ENCODE measurements at places on chromosomes 1 and 21. TPM values are rescaled to one million over a fixed set of nuclear protein-coding genes. Genes with fewer than 3 reads are reported as not detected.
A peak's percentile ranks its signal among the peaks of the same experiment; 100 is the strongest.

GRCh38 chr1:244341455-244342450 lies 110.0 kb downstream of the ADSS2 start:
- DNase-seq: peak; percentile 70

DNA sequence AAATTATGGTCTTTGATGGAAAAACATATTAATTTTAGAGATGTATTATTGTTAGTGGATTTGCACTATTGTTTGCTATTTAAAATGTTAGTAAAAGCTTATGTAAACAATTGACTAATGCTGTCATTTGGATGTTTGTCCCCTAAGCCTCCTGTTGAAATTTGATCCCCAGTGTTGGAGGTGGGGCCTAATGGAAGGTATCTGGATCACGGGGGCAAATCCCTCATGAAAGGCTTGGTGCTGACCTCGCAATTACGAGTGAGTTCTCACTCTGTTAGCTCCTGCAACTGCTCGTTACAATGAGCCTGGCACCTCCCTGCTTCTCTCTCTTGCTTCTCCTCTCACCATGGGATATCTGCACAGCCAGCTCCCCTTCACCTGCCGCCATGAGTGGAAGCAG lies 14.3 kb downstream of the TMEM35B start:
- DNase-seq: peak; percentile 60

DNA sequence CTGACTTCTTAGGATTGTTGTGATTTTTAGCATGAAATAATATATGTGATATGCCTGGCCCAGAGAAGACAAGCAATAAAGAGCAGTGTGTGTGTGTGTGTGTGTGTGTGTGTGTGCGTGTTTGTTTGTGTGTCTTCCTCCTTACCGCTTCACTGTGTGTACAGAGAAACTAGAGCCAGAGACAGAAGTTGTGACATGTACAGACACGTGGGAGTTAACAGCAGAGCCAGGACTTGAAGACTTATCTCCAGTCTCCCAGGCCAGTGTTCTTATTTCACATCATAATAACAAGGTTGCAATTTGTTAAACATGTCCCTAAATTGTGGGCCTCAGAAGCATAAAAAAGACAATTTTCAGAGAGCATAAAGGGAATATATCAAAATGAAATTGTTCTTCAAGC lies 192.0 kb upstream of the JUN start:
- DNase-seq: no peak

DNA sequence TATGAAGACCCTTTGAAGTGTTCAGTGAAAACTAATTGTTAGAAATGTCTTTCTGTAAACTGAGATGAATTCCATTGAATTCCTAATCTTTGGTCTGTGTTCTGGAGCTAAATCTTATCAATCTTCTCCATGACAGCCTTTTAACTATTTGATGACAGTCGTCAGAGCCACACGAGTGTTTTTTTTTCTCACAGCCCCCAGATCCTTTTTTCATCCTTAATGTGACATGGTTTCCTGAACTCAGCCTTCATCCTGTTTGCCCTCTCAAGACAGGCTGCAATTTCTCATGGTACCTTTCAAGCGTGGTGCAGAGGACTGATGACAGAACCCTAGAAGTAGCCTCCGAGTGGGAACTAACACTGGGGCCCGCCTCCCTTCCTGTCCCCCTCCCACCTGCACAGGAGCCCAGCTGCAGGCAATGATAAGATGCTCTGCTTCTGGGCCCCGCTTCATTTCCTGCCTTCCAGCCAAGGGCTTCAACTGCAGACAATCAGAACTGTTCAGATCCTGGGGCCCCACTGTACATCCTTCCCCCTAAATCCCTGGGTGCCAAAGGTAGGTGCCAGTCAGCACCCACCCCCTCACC lies 114.6 kb upstream of the VAV3 start:
- peak; percentile 4 for DNase-seq

- no peak for DNase-seq
Observed at GRCh38 chr1:21496886-21497285, 12.3 kb upstream of the ALPL start.

DNA sequence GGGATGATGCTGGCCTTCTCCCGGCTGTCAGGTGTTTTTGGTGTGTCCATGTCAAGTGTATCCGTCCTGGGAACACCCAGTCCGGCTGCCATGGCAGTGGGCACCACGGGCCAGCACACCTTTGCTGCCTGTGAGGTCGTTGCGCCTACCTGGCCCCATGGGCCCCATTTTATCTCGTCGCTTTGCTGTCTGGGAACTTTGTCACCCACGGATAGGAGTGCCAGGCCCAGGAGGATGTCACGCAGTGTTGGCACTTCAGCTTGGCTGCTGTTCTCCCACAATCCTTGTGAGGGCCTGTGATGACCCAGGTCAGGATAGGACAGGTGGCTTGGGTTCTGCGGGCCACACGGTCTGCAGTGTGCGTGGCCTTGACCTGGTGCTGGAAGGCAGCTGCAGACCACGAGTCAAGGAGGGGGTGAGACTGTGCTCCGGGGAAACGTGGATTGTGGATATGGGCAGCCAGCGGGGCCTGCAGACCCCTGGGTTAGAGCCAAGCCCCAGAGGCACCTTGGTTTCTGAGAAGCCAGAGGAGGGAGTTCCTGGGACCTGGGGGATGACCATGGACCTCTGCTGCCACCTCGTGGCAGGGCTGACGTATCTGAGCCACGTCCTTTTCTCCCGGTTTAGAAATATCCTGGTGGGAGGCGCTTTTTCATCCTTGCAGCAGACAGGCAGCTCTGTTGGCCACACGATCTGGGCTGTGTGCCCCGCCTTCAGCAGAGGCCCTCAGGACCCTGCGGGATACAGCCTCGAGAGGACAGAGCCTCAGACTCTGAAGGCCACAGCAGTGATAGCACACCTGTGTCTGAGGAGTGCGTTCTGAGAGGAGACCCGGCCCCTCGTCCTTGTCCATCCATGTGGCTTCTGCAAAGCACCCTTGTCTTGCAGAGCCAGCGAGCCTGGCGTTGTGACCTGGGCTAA lies 161.1 kb upstream of the COL6A1 start:
- DNase-seq: peak; percentile 96

DNA sequence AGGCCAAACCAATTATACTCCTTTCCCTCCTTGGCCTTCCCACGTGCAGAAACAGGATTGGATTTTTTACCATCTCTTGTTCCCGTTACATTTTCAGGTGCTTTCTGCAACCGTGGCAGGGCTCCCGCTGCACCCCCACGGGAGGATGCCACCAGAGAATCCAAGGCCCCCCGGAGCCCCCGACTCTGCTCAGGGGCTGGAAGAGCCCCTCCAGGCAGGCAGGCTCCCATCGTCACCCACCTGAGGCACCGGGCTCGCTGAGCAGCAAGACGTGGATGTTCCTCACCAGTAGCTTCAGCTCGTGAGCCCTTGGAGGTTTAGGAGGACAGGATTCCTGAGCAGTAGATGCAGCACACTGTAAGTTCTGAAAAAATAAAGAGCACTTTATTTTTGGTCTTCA lies 35.2 kb upstream of the PRDM15 start:
- no peak for DNase-seq

- DNase-seq: peak; percentile 33
Observed at GRCh38 chr1:238951809-238952208, 434.6 kb upstream of the CHRM3 start.

- DNase-seq: no peak
Observed at GRCh38 chr1:116984406-116985160, 17.0 kb upstream of the CD101 start.

DNA sequence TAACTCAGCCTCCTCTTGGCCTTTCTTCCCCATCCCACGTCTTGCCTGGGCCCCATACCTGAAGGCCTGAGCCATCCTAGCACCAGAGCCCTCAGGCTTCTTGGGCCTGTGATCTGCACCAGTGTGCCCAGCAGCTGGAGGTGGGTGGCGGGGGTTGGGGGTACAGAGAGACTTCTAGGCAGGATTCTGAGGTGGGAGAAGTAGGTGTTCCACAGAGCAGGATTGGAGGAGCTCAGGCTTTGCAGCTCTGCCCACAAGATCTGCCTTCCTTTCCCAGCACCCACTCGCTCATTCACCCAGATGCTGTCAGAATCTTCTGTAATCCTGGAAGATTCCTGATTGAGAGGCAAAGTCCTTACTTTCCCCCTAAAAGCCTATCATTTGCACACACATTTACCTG lies 10.0 kb upstream of the GJB5 start:
- DNase-seq: no peak

DNA sequence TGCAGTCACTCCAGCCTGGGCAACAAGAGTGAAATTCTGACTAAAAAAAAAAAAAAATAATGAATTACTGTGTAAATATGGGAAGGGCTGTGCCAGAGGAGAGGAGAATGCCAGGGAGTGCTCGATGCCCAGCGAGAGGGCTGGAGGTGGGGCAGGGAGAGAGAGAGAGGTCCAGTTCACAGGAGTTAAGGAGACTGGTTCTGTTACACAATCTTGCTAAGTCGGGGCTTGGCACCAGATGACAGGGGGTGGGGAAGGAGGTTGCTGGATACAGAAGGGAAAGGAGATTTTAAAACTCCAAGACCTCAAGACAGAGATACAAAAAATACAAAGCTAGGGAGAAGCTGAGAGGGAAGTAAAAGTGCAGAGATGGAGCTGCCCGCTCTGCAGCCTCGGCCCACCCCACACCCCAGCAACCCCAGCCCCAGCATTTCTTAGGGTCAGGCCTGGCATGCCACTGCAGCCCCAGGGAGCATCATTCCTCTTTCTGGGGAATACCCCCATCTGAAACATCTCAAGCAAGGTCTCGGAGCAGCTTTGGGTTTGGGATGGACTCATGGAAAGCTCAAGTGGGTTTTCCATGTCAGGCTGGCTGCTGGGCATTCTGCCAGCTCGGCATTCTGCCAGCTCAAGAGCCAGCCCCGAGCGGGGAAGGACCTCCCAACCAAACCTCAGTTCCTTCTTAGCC lies 991 bp downstream of the SELENBP1 start:
- no peak for DNase-seq

PTGS2 gene
- total RNA-seq: 1.7 TPM

- no peak for DNase-seq
Observed at GRCh38 chr1:207298186-207298585, 23.3 kb upstream of the CD55 start.

- no peak for DNase-seq
Observed at GRCh38 chr1:180522213-180522515, 19.8 kb upstream of the ACBD6 start.

KDM1A gene
- total RNA-seq: 468 TPM

PTCH2 gene
- total RNA-seq: 0.18 TPM

DNA sequence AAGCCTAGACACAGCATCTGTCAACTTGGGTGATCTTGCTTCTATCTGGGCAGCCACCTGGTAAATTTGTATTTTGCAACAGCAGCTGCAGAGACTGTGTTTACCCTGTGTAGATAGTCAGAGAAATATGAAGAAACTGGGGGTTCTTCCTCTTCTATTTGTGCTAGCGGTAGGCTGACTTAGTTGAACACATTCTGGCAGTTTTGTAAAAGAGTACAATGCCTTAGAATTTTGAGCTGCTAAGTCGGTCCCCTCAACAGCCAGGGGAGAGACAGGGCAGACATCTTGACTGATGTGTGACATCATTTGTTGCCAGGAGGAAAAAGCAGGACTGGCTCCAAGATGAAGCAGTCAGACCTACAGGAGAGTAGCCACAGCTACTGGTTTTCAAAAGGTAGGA lies 53.7 kb downstream of the KCNJ6 start:
- DNase-seq: peak; percentile 73

- DNase-seq: peak; percentile 98
Observed at GRCh38 chr1:155277902-155278688, 832 bp downstream of the HCN3 start.

GRCh38 chr21:42121794-42122193 lies 50.7 kb downstream of the UMODL1 start:
- DNase-seq: no peak

ABCB10 gene
- 19.8 TPM for total RNA-seq

PRAMEF9 gene
- total RNA-seq: not detected

DNA sequence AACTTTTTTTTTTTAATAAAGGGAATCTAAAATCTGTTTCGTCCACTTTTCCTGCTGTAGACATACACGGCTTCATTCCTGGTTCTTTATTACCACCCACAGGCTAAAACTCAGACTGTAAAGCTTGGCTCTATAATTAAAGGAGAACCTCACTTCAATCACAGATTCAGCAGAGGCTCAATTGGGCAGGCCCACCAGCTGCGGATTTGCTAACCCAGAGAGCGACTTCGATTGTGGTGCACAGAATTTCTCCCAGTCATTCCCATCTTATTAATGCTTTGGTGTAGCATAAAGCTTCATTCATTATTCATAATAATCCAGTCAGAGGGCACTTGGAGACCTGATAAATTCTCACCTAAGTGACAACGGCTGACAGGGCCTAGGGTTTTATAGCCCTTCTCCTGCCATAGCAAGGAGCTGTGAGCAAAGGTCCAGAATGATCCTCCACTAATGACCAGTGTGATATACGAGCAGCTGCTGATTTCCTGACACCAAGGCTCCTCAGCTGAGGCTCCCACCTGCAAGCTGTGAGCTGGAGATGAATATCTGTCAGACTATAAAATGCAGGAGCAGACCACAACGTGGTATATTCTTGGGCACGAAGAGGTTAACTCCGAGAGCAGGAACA lies 149.0 kb downstream of the ATP6V1G3 start:
- DNase-seq: no peak

BMP8A gene
- total RNA-seq: 0.81 TPM

RNPEP gene
- total RNA-seq: 129 TPM
